ENCODE measurements at places on chromosomes 5 and 9. TPM values are rescaled to one million over a fixed set of nuclear protein-coding genes. Genes with fewer than 3 reads are reported as not detected.

- no peak overlapping the region for H3K4me3 ChIP-seq
- no peaks in the 10 kb centered on the region for H3K4me1 ChIP-seq
- DNase-seq, result no peak
- H3K27ac ChIP-seq, result no peak overlapping the region
- H3K36me3 ChIP-seq, result peaks cover 66% of the 10 kb centered on the region
Measured at GRCh38 chr5:141431286-141431685, 979 bp downstream of the PCDHGA12 start.

GRCh38 chr5:107601076-107601475 is 69.7 kb downstream of the EFNA5 start:
- H3K36me3 ChIP-seq, result no peaks in the 10 kb centered on the region
- H3K4me3 ChIP-seq, result no peak overlapping the region
- peaks cover 28% of the 10 kb centered on the region for H3K4me1 ChIP-seq
- DNase-seq, result no peak

DNA sequence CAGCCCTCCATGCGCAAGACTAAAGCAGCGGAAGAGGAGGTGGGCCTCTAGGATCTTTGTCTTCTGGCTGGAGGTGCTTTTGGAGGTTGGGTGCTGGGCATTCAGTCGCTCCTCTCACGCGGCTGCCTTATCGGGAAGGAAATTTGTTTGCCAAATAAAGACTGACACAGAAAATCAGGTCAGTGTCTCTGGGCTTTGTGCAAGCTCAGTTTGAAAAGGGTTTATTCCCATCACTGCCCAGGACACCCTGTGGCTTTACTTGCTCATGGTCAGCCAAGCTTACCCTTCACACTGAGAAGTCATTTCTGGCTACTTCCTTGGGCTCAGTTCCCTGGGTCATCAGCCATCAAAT is 10.5 kb downstream of the SLC2A8 start:
- no peak overlapping the region for H3K4me3 ChIP-seq
- H3K27me3 ChIP-seq, result no peaks in the 10 kb centered on the region
- DNase-seq, result no peak
- peak overlapping the region; percentile 65 for H3K27ac ChIP-seq

DNA sequence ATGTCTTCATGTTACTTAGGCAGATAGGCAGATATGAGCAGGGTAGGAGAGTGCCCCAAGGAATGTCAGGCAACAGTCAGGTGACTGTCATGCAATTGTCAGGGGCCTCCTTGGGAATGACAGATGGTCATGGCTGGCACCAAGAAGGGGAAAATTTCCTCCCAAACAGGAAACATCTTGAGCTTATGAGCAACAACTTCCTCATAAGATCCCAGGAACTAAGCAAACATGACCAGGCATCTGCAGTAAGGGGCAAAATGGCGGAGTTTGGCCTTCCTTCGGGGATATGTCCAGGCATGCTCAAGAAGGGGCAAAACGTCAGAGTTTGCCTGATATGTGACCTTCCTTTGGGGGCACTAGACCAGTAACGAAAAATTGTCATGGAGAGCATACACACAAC is 591.8 kb downstream of the PDE4D start:
- H3K27ac ChIP-seq, result no peak overlapping the region
- H3K36me3 ChIP-seq, result 0 out of 2 replicates have a peak, but pooled peaks cover 2% of the 10 kb centered on the region
- no peak for DNase-seq
- H3K4me1 ChIP-seq, result no peaks in the 10 kb centered on the region
- no peak overlapping the region for H3K4me3 ChIP-seq
- no peaks in the 10 kb centered on the region for H3K27me3 ChIP-seq

GRCh38 chr5:170059221-170059620 is 46.5 kb upstream of the FOXI1 start:
- no peak overlapping the region for H3K4me3 ChIP-seq
- no peak overlapping the region for H3K27ac ChIP-seq
- no peaks in the 10 kb centered on the region for H3K4me1 ChIP-seq
- no peaks in the 10 kb centered on the region for H3K27me3 ChIP-seq
- H3K36me3 ChIP-seq, result no peaks in the 10 kb centered on the region
- no peak for DNase-seq

DNA sequence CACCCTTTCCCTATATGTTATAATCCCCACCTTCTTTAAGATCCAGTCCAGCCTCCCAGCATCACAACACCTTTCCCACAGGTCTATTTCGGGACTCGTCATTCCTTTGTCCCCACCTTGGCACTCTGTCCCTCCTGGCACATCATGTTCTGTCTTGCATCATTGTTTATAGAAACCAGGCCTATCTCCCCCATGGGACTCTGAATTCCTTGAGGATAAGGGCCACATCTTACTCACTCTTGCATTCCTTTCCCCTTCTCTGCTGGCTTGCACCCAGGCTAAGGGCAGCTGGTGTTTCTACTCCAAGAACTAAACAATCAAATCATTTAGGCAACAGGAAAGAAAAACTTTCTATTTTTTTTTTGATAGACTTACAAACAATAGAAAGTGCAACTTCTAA is 205.7 kb downstream of the AGTPBP1 start:
- no peak overlapping the region for H3K4me3 ChIP-seq
- peaks cover 7% of the 10 kb centered on the region for H3K4me1 ChIP-seq
- no peak overlapping the region for H3K27ac ChIP-seq
- H3K27me3 ChIP-seq, result no peaks in the 10 kb centered on the region

- no peak overlapping the region for H3K4me3 ChIP-seq
- no peaks in the 10 kb centered on the region for H3K36me3 ChIP-seq
- no peak overlapping the region for H3K27ac ChIP-seq
- H3K27me3 ChIP-seq, result no peaks in the 10 kb centered on the region
- H3K4me1 ChIP-seq, result peaks cover 12% of the 10 kb centered on the region
Measured at GRCh38 chr9:70147196-70147595, 103.5 kb downstream of the MAMDC2 start.

DNA sequence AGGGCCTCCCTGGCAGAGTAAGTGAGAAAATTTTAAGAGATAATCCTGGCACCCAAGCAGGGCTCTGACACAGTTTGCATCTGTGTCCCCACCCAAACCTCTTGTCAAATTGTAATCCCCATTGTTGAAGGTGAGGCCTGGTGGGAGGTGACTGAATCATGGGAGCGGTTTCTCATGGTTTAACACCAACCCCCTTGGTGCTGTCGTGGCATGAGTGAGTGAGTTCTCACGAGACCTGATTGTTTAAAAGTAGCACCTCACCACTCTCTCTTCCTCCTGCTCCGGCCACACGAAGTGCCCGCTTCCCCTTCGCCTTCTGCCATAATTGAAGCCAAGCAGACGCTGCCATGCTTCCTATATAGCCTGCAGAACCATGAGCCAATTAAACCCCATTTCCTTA is 80.1 kb downstream of the FBXW11 start:
- DNase-seq, result no peak
- H3K4me1 ChIP-seq, result peaks cover 50% of the 10 kb centered on the region
- H3K27ac ChIP-seq, result peak overlapping the region; percentile 35
- no peak overlapping the region for H3K4me3 ChIP-seq

- H3K4me3 ChIP-seq, result no peak overlapping the region
- no peaks in the 10 kb centered on the region for H3K4me1 ChIP-seq
- H3K27ac ChIP-seq, result no peak overlapping the region
- peaks cover 3% of the 10 kb centered on the region for H3K36me3 ChIP-seq
Measured at GRCh38 chr5:43680286-43680685, 77.3 kb downstream of the NNT start.

DNA sequence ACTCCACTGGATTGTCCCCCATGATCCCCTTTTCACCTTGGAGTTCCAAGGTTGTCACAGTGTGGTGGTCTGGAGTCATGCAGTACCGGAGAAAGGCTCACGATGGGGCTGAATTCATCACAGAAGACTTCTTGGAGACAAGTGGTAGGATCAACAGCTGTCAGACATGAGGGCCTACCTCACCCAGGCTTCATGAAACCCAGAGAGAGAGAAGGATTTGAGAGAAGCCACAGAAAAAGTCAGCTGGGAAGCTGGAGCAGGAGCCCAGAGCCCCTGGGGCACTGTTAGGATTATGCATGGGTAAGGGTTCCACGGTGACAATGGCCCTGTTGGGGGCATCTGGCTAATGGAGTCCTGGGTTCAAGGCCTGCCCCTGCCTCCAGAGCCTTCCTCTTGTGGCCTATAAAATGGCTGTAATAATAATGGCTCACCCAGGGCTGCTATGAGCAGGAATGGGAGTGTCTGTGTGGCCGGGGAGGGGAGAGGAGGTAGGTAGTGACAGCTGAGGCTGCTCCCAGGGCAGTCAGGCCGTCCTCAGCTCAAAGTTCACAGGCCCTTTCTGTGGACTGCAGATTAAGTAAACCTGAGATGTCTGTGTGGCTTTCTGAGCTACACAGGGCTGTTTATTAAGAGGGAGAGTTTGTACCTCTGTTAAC is 910 bp downstream of the TRIM14 start:
- peaks cover 20% of the 10 kb centered on the region for H3K27me3 ChIP-seq
- peaks cover 19% of the 10 kb centered on the region for H3K4me1 ChIP-seq
- DNase-seq, result no peak

- H3K36me3 ChIP-seq, result no peaks in the 10 kb centered on the region
- no peak overlapping the region for H3K4me3 ChIP-seq
- no peak overlapping the region for H3K27ac ChIP-seq
- peaks cover 10% of the 10 kb centered on the region for H3K4me1 ChIP-seq
- peaks cover 5% of the 10 kb centered on the region for H3K27me3 ChIP-seq
Measured at GRCh38 chr5:159877894-159878448, 38.3 kb upstream of the ADRA1B start.

DNA sequence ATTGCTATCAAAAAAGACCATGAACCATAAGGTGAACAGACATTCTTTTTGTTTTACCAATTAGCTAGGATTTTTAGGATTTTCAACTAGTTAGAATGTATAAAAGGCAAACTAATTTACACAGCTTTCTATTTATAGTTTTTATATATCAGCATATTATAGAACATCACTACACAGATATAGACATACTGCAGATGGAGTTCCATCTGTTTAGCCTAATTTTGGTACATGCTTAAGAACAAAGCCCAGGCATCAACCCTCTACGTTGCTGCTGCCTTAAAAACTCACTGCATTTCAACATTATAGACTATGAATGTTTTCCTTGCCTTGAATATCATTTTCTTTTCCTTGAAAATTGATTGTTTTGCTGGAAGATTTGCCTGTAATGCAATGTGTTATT is 2227.5 kb upstream of the C9orf72 start:
- H3K4me3 ChIP-seq, result no peak overlapping the region
- no peaks in the 10 kb centered on the region for H3K27me3 ChIP-seq
- H3K36me3 ChIP-seq, result no peaks in the 10 kb centered on the region
- DNase-seq, result no peak
- H3K4me1 ChIP-seq, result peaks cover 6% of the 10 kb centered on the region

DNA sequence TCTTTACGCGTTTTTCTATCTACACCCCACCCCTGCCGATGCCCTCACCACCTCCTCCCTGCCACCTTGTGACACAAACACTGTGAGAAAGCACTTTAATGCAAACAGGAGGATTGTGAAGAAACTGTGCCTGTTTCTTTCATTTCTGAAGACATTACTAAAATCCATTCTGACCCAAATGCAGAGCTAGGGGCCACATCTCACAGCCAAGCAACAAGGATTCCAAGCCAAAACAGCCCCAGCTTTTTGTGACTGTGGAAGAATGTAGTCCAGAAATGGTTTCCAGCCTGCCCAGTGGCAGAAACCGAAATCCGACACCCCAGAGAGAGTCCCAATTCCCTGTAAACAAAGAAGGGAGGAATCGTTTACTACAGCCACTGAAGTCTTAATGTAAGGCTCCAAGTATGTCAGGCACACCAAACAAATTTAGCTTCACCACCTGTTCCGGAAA is 190.9 kb downstream of the TTC39B start:
- no peaks in the 10 kb centered on the region for H3K36me3 ChIP-seq
- DNase-seq, result no peak
- no peaks in the 10 kb centered on the region for H3K27me3 ChIP-seq
- H3K4me3 ChIP-seq, result no peak overlapping the region

The TYRP1 gene
- 0.14 TPM for total RNA-seq

The AIF1L gene
- total RNA-seq, result 106 TPM

The NPDC1 gene
- total RNA-seq, result 64.5 TPM

The PCDHA4 gene
- 5.4 TPM for total RNA-seq

The CTXN3 gene
- not detected for total RNA-seq

The SLC34A1 gene
- total RNA-seq, result not detected

All from WTC11 (cell line).